ENCODE measurements at places on chromosomes 13 and 19.

DNA sequence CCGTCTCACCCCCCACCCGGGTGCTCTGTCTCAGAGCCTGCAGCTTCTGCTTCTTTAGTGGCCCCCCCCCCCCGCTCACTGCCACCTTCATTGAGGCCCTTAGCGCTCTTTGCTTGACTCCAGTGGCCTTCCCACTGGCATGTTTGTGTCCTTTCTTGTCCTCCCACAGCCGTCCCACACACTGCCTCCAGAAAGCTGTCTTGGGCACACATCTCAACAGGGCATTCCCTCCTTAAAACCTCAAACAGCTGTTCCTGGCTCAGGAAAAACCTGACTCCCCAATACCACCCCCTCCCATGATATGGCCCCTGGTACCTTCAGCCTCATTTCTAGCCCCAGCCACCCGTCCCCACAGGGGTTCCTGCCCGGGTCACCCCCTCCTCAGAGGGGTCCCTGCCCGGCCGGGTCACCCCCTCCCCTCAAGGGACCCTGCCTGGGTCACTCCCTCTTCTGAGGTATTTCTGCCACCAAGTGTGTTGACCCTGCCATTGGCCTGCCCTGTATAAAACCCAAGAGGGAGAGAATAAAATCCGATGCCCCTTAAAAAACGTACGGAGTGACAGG, 8.9 kb downstream of the B3GLCT start:
- DNase-seq: no peak

- DNase-seq: no peak
These were observed 9.6 kb downstream of the MIR17HG start for GRCh38 chr13:91356919-91357612.

- no peak for DNase-seq
These were observed 4.2 kb downstream of the RCBTB1 start for GRCh38 chr13:49580980-49581680.

GRCh38 chr19:53132141-53132991, at the start of gene ZNF415:
Gene ZNF415, minus strand, starts transcription at chr19:53132910. Its CDS starts 10,234 bp downstream, at chr19:53122676.
- peak; percentile 77 for DNase-seq

- DNase-seq: peak; percentile 43
These were observed 22.5 kb downstream of the LTBP4 start for GRCh38 chr19:40623403-40624251.

DNA sequence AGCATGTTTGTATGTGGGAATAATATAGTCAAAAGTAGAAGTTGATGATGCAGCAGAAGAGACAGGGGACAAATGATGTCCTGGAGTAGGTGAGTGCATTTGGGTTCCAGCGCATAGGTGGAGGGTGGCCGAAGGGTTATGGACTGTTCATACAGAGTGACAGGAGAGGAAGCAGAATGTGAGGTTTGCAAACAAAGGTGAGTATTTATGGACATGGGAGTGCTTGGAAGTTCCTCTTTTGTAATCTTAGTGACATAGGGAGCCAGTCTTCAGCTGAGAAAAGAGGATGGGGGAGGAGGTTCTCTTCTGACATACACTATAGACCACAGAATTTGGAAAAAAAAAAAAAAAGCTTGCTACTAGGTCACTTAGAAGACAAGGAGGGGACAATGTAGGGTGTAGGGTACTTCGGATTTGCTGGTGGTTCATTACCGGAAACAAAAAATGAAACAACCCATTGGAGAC, 331.6 kb downstream of the DLEU7 start:
- no peak for DNase-seq

GRCh38 chr13:46593398-46593797, 40.4 kb downstream of the LRCH1 start:
- DNase-seq: no peak

- DNase-seq: no peak
These were observed 555.2 kb upstream of the MIR17HG start for GRCh38 chr13:90792335-90792734.

DNA sequence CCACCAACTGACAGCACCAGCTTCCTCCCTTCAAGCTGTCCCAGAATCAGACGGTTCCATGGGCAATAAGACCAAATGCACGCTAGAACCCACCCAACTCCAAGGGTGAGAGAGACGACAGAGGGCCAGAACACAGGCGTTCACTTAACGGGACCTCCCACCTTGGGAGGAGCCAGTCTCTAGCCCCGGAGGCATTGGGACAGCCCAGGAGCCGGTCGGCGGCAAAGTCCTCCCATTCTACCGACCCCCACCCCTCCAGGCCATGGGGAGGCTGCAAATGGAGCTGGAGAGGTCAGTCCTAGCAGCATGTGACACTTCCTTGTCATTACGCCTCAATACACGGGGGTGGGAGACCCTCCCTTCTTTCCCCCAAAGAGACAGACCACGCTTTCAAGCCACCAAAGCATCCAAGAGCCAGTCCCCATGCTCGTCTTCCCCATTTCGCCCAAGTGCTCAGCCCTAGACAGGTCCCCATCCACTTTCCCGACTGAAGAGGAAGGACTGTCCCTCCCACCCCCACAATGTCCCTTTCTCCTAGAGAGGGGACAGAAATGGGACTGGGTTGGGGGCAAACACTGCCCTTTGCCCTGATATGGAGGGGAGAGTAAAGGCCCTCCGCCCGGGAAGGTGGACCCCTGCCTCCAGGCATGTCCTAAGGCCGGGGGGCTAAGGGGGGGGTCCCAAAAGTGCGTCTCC, 964 bp downstream of the KHSRP start:
- DNase-seq: peak; percentile 29

- peak; percentile 76 for DNase-seq
These were observed 21.3 kb upstream of the MTRF1 start for GRCh38 chr13:41284512-41285288.

DNA sequence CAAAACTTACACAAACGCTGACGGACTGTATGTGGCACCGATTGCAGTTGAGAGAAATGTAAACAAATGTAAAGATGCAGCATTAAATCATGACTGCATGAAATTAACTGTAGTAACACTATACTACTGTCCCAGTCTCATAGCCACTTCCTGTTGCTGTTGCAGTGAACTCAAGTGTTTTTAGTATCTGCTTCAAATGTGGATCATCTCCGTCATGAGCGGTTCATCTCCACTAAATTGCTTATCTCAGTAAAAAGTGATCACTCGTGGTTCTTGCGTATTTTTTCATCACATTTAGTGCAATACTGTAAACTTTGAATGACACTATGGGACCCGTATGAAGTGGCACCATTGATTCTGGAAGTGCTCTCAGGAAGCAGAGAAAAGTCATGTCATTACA, 60.3 kb upstream of the RNF113B start:
- no peak for DNase-seq

DNA sequence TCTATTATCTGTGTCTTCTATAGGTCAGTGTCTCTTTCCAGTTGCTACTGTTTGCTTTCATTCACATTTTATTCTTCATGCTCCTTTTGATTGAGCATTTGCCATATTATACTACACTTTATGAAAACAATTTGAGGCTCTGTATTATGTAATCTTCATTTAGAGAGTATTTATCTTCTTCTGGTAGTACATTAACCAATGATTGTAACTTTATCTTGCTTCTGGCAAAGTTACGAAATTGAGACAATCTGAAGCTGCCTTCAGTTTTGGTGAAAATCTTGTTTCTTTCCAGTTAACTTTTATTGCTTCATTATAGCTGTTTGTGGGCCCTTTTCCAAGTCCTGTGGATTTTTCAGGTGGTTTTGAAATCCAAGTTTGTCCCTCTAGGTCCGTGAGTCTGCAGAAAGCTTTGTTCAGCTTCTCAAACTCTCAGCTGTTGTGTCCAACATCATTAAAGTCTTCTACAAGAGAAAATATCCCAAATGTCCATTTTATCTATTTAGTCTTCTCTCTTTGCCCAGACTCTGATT, 1255.4 kb upstream of the SPRY2 start:
- no peak for DNase-seq

GRCh38 chr13:44814836-44815235, 174.4 kb downstream of the NUFIP1 start:
- DNase-seq: no peak

DNA sequence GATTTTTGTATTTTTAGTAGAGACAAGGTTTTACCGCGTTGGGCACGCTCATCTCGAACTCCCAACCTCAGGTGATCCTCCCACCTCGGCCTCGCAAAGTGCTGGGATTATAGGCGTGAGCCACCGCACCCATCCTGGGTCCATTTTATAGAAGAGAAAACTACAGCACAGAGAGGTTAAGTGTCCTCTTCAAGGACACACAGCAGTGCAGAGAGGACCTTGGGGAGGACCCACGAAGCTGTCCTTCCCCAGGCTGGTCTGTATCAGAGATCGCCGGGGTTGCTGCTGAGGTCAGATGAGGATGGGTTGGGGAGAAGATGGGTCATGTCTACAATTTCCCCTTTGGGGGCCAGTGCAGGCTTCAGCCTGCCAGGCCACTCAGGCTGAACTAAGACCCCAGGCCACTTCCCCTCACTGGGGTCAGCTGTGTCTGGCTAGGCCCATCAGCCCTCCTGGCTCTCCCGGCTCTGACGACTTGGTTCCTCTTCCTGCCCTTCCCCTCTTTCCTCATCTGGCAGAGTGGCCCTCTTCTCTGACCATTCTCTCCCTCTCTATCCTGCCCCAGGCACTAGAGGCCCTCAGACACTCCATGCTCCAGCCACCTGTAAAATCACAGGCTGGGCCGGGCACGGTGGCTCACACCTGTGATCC, 9.6 kb downstream of the MYO1F start:
- DNase-seq: no peak

GRCh38 chr13:40388617-40389016, 277.8 kb downstream of the FOXO1 start:
- peak; percentile 13 for DNase-seq

DNA sequence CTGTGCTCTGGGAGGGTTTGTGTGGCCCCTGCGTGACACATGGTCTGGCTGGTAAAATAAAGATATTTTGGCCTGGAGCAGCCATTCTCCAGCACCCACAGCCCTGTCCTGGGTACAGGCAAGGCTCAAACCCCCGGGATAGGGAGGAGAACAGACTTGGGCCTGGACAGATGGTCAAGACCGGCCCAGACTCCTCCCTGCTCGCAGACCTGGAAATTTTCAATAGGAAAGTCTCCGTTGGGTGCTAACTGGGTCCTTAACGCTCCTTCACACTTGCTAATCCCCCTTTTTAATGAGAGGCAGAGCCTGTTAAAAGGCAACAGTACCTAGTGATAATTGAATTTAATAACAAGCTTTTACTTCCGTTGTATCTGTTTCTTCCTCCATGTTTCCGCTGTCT, 2.5 kb downstream of the PALM start:
- DNase-seq: no peak

DNA sequence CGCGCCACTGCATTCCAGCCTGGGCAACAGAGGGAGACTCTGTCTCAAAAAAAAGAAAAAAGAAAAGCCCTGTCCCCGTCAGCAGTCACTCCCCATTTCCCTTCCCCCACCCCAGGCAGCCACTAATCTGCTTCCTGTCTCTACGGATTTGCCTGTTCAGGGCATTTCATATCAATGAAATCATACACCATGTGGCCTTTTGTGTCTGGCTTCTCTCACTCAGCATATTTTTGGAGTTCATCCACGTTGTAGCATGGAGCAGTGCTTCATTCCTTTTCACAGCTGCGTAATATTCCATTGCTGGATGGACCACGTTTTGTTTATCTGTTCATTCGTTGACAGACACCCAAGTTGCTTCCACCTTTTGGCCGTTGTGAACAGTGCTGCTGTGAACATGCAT, 36.1 kb upstream of the KLF2 start:
- DNase-seq: peak; percentile 58

DNA sequence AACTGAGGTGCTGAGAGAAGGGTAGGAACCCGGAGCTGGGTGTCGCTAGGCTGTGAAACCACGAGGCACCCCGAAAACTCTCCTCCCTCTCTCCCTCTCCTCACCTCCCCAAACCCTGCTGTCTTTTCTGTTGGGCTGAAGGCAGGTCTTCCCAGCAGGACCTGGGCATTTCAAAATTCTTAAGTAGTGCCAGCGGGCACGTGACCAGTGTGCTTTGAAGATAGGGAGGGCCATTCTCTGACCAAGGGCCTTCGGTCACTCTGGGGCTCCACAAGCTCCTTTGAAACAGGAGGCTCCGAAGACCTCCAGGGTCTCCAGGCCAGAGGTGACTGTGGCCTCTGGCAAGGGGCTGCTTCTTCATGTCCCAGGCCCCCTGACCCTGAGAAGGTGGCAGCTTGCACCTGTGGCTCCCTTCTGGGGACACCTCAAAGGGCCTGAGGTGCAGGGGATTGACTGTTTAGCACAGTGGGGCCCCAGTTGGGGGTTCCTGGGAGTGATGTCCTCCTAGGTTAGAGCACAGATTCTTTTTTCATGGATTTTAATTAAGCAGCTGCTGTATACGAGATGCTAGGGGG, 48.3 kb downstream of the DNM2 start:
- DNase-seq: no peak

DNA sequence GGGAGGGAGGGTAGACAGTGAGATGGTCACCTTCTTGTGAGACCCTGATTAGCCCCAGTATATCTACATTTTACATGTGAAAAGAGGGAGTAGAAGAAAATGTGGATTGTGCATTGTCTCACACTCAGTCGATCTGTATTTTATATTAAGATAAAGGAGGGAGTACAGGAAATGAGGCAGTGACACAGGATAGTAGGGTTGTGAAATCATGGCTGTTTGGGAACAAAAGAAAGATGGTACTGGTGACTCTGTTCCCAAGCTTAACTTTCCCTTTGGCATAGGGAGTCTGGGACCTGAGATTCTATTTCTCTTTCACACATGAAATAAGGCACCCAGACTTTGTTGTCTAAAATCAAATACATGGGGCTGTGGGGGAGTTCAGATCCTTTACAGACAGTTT, 194.7 kb downstream of the ABCC4 start:
- no peak for DNase-seq

GRCh38 chr19:46515879-46516350, 20.2 kb upstream of the PNMA8B start:
- peak; percentile 38 for DNase-seq

GRCh38 chr19:21593008-21593481, 87.6 kb downstream of the ZNF429 start:
- DNase-seq: no peak

GRCh38 chr13:90493667-90494066, 853.8 kb upstream of the MIR17HG start:
- no peak for DNase-seq

- no peak for DNase-seq
These were observed 1.2 kb upstream of the ZNF579 start for GRCh38 chr19:55581823-55582223.

GRCh38 chr19:52638601-52639000, 446 bp upstream of the ZNF83 start:
- DNase-seq: no peak
